Stimulated activated CD4-positive, alpha-beta T cell treated with anti-CD3 and anti-CD28 coated beads, Interleukin-1b, Interleukin-23, amount 100 ng/mL, for 24 hours (primary cell): ENCODE measurements at places on chromosomes 7 and 10.

DNA sequence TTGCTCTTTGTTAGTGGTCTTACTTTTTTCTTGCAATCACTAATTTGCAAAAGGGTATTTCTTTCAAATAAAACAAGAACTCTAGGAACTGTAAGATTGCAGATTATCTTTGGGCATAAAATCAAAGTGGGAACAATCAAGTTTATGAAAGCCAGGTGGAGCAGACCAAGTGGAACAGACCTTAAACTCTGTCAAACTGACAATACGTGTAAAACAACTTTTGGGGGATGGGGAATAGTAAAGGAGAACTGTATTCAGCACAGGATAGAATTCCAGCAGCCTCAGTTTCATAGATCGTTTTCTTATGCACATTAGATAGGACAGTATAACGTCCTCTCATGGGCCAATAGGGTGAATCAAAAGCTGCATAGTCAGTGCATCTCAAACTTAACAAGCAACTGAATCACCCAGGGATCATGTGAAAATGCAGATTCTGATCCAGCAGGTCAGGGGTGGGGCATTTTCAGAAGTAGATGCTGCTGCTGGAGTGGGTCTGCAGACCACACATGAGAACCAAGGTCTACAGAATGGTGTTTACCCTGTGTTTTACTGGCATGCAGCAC, 120.7 kb downstream of the PIP4K2A start:
- DNase-seq, result no peak

GRCh38 chr10:61321041-61321857, 131.9 kb downstream of the TMEM26 start:
- no peak for DNase-seq

GRCh38 chr10:81594991-81595390, 280.0 kb upstream of the NRG3 start:
- DNase-seq, result no peak

DNA sequence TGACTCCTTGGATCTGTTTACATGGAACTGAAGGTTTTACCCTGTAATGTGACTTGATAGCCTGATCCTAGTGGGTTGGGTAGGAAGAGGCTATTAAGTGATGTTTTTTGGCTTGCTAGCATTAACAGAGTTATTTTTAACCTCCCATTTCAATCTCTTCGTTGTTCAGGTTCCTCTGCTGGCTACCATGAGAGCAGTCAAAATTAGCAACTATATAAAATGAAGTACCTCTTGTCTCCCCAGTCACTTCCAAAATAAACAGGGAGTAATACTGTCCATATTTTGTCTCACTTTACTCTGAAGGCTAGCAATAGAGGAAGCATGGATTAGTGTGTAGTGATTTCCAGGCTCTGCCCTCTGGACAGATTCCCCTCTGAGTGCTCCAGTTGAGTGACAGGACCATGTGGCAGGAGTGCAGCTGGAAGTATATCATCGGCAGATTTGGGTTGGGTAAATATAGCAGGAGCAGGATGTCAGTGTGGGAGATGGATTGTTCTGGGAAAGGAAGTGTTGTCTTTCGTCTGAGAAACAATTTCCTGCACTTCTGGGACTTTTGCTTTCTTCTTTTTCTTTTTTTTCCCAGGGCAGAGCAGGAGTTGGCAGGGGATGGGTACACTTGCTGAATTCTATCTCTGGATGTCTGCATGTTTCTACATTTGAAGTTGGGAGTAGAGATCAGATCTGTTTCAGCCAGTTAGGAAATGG, 35.2 kb downstream of the GBF1 start:
- no peak for DNase-seq

- no peak for DNase-seq
Measured at GRCh38 chr7:17236171-17236570, 62.3 kb upstream of the AHR start.
